Cardiac muscle cell (in vitro differentiated cells and primary cell): ENCODE measurements at places on chromosomes 11 and 22. TPM values are rescaled to one million over a fixed set of nuclear protein-coding genes. Genes with fewer than 3 reads are reported as not detected.

GRCh38 chr11:20058749-20059458, 101.4 kb downstream of the DBX1 start:
- no peak for DNase-seq

- DNase-seq = no peak
Observed at GRCh38 chr11:79417069-79417920, 23.5 kb downstream of the TENM4 start.

DNA sequence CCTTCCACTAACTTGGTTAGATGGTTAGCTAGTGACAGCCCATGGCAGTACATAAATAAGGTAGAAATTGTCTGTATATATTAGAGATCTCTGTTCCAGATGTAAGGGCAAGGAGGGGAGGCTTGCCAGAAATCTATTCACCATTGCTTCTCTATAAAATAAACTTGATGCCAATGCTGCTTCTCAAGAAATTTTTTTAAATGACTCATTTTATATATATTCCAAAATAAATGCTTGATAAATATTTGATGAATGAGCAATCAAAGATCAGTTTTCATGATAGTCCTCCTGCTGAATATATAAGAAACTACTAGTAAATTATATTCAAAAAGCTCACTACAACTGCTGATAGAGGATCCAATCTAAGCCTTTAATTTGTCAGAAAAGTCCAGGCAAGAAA, 710.6 kb upstream of the CCDC179 start:
- DNase-seq = no peak

DNA sequence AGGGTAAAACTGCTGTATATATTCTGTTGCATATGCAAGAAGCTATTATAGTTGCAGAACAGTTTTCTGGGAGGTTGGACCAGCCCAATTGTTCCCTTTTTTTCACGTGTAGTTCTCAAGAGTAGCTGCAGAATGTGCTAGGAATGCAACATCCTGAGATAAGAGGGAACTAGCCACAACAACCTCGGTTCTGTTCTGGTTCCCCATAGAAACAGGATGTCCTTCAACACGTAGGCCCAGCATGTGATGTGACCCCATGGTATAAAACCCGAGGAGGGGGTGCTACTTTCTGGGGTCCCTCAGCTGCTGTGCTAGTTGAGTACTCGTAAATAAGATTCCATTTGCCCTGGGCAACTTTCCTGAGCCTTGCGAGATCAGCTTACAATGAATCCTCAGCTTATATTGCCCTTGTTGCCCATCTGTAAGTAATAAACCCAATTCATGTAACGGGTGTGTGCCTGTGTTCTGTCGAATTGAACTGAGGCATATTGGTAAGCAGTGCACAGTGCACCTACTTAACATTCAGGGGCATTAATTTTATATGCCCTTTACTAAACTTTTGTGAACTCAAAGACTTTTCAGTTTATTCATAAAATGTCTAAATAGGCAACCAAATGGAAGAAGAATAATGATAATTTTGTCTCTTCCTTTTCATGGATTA, 23.0 kb upstream of the TRAF6 start:
- peak; percentile 8 for DNase-seq

- no peak for DNase-seq
Observed at GRCh38 chr11:1064167-1064566, 10.5 kb upstream of the MUC2 start.

SMTNL1 gene
- 0.11 TPM in 1 of 2 replicates, not detected in the other for total RNA-seq

APOBEC3C gene
- 12.8 and 15.7 TPM in 2 replicates for total RNA-seq
